ENCODE measurements at places on chromosomes 6 and 20. TPM values are rescaled to one million over a fixed set of nuclear protein-coding genes. Genes with fewer than 3 reads are reported as not detected.

The PHF20 gene
- total RNA-seq, result 56.7 TPM

The MAD2L1BP gene
- 48.2 TPM for total RNA-seq

The ISM1 gene
- not detected for total RNA-seq

The RXRB gene
- total RNA-seq, result 78.2 TPM

The C6orf118 gene
- total RNA-seq, result not detected

The SNTA1 gene
- total RNA-seq, result 5.1 TPM

The COL9A3 gene
- 2.7 TPM for total RNA-seq

GRCh38 chr6:169230946-169231789, 22.5 kb downstream of the THBS2 start:
- DNase-seq, result no peak

DNA sequence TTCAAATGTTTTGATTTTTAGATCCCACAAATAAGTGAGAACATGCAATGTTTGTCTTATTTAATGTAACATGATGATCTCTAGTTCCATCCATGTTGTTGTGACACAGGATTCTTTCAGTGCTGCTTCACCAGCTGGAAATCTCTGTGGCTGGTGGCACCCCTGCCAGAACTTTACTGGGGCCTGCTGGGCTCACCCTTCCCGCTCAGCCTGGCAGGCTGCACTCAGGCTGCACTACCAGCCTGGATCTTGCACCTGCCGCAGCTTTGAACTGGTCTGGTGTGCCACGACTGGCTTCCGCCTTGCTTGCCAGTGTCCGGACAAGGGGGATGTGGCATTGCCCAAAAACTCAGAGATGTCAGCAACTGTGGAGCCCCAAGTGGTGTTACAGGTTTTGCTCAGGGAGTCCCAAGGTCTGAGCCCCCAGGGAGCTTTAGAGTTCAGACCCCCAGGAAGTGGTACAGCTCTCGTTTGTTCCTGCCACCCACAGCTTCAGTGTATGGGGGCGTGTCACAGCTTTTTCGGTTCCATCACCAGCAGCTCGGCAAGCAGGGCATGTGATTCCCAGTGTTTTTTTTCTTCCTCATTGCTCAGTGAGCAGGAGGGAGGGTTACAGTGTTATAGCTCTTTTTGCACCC, 72.3 kb upstream of the SYNCRIP start:
- DNase-seq, result no peak

GRCh38 chr6:156659822-156660198, 117.4 kb upstream of the ARID1B start:
- DNase-seq, result no peak

DNA sequence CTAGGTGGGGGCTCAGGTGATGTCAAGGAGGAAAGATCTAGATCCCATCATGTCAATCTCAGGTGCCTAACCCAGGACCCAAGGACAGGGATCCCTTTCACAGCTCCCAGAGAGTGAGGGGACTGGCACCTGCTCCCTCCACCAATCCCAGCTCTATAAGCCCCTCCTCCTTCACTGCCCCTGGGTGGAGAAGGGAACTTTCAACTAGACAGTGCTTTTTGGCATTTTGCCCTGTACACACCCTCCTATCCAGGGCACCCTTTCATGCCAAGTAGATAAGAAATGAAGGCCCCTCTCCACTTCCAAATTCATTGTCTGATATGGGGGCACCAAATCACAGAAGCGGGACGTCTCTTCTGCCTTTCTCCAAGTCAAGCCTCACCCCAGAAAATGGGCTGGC, 61.6 kb downstream of the MDGA1 start:
- no peak for DNase-seq

DNA sequence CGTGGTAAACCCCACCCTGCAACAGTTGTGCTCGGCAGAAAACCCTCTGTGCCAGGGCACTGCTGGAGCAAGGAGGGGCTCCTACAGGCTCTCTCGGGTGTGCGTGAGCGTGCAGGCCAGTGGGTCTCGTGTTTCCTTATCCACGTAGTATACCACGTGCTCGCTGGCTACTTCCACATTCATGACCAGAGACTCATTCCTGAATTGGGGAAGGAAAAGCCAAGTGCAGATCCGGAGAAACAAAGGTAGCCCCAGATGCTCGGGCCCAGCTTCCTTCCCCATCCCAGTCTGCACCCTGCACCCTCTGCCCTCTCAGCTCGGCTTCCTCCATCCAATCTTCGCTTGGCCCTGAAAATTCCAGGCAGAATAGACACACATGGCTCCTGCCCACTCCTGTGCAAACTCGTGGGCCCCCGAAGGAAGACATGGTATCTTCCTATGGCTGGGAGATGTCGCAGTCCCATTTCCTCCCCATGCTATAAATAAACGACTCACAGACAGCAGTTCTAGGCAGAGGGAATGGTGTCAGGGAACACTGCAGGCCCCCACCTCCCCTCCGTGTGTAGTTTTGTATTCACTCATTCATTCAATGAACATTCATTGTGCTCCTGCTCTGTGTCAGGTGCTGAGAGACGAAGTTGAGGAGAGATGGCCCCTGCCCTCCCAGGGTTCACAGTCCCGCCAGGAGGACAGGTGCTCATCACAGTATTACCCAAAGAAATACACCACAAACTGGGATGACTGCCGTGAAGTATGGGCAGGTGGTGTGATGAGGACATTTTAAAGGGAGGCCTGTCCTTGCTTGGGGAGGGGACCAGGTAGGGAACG, 29.6 kb downstream of the NPEPL1 start:
- no peak for DNase-seq

DNA sequence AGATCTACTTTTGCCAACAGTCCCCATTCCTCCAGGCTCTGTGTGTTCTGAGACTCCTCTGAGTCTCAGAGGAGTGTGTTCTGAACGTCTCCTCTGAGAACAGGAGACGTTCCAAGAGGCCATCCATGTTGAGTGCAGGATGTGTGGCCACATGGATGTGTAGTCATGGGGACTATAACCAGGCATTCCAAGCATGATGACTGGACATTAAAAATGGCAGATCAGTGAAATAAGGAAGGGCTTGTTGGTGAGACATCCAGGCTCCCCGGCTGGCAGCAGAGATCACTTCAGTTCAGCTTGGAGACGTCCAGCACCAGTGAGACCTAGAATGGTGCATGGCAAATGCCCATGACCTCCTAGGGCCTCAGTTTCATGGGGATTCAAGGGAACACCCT, 34.3 kb upstream of the POU5F1 start:
- no peak for DNase-seq

DNA sequence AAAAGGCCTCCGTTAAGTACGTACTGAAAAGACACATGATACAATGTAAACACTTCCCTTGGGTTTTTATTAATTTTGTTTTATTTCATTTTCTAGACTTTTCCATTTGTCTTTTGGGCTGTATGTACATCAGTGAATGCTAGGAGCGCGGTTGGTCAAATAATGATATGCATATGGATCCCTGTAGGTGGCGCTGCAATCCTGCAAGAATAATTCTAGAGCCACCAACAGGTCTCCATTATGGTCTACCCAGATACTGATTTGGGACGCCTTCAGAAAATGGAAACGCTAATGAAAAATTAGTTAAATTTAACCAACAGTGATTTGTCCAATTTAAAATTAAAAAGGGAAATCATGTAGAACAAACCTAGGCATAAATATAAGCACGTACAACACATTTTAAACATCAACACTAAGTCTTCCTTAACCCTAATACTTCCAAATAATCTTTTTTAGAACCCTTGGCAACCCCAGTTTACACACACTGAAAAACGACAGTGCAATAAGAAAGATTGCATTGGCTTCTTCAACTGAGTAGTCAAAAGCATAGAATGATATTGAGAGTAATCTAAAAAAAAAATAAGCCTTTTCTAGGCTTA, 433.5 kb downstream of the RFPL4B start:
- peak; percentile 76 for DNase-seq

- DNase-seq, result no peak
Observed at GRCh38 chr6:153832543-153832942, 206.5 kb upstream of the OPRM1 start.

GRCh38 chr6:109187399-109188114, 92.2 kb downstream of the CEP57L1 start:
- DNase-seq, result peak; percentile 67

GRCh38 chr6:21501021-21501354, 92.6 kb upstream of the SOX4 start:
- no peak for DNase-seq

- DNase-seq, result peak; percentile 65
Observed at GRCh38 chr6:144013486-144013909, 5.4 kb upstream of the PLAGL1 start.

- no peak for DNase-seq
Observed at GRCh38 chr20:40146071-40146470, 543.0 kb downstream of the MAFB start.
